ENCODE measurements at places on chromosomes 12 and 14.

GRCh38 chr12:12821975-12822374 is 8.8 kb downstream of the DDX47 start:
- no peak for DNase-seq

GRCh38 chr14:99733211-99733539 is 49.1 kb downstream of the CYP46A1 start:
- no peak for DNase-seq

DNA sequence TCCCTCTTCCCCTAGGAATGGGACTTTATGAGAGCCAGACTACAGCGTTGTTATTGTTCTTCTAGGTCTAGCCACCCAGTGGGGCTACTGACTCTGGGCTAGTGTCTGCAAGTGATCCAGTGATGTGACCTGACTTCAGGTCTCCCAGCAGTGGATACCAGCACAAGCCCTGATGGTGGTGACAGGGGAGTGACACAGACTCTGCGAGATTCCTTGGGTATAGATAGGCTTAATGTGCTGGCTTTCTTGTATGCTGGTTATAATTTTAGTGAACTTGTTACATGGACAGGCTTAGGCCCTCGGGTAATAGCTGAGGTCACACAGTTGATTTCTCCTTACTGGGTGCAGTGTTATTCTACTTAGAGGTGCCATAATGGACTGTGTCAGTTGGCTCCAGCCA is 106.9 kb downstream of the TBC1D30 start:
- no peak for DNase-seq

DNA sequence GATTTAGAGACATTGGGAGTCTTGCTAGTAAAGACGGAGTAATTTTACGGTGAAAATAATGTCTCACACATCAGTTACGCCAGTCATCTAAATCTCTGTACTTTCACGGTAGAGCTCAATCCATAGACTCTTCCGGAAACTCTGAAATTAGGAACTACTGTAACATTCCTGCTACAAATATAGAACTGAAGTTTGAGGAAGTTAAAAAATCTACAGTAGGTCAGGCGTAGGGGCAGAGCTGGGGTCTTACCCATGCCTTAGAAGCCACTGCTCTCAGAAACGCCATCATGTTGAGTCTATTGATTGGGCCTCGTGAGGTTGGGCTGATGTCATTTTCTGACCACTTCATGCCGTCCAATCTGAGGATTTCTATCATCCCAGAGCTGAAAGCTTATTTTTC is 1029.8 kb upstream of the TMEM132C start:
- DNase-seq, result no peak

DNA sequence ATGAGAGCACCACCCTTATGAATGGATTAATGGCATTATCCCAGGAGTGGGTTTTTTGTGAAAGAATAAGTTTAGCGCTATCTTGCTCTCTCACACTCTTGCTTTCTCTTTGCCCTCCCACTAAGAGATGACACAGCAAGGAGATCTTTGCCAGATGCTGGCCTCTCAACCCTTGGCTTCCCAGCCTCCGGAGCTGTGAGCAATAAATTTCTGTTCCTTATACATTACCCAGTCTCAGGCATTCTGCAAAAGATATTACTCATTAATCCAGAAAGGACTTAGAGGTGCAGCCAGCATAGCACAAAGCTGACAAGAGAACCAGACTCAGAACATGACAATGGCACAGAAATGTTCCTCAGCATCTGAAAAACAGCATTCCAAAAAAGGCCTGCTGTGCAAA is 190.6 kb downstream of the ITPR2 start:
- DNase-seq, result no peak

- DNase-seq, result no peak
These were observed 9.4 kb downstream of the CDCA4 start for GRCh38 chr14:105011312-105011990.

GRCh38 chr14:71365361-71365760 is 458.1 kb downstream of the PCNX1 start:
- no peak for DNase-seq

Measured in hippocampal formation (tissue), 2 donors.